Stimulated activated CD8-positive, alpha-beta memory T cell treated with anti-CD3 and anti-CD28 coated beads, Interleukin-4, amount 100 ng/mL, for 24 hours (primary cell): ENCODE measurements at places on chromosomes 1 and 21.

- DNase-seq = no peak
These were observed 18.2 kb downstream of the MRPS6 start for GRCh38 chr21:34091607-34092006.

GRCh38 chr21:41951876-41952567 lies 1.8 kb downstream of the C2CD2 start:
- no peak for DNase-seq

DNA sequence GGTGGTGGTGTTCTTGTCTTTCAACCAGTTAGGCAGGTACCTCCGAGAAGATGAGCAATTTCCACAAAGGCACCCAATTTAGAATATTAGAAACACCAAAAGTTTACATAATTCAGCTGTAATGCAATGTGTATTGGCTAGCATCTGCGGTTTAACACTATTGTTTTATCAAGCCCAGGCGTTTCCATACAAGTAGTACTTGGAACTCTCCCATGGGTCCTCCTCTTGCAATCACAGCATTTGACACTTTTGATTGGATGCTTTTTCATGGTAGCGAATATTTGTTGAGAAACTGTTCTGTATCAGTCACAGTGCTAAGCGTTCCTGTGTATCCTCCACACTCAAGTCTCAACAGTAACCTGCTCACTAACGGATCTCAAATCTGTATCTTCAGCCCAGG lies 20.1 kb upstream of the MAP1LC3C start:
- no peak for DNase-seq

DNA sequence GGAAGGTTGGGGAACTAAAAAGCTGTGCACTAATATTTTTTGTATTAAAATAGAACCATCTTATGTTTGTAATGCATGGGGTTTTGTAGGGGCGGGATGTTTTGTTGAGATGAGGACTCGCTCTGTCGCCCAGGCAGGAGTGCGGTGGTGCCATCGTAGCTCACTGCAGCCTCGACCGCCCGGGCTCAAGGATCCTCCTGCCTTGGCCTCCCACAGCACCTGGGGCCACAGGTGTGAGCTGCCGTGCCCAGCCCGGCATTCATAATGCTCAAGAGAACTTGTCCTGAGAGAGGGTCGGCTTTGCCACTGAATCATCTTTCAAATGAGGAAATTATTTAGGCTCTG lies 3.0 kb upstream of the C1orf159 start:
- DNase-seq = no peak

- DNase-seq = no peak
These were observed 93.2 kb downstream of the CTH start for GRCh38 chr1:70504176-70504820.

DNA sequence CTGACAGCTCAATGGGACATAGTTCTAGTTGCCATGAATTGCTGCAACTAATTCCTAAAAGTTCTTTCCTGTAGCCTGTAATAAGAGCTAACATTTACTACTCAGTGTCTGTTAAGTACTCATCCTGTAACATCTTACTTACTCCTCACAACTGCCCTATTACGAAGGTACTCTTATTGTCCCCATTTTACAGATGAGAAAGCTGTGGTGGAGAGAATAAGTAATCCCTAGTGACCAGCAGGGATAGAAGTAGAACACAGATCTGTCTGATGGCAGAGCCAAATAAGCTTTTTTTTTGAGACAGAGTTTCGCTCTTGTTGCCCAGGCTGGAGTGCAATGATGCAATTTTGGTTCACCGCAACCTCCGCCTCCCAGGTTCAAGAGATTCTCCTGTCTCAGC lies 3.1 kb downstream of the STK40 start:
- DNase-seq = no peak

- no peak for DNase-seq
These were observed 30.3 kb downstream of the SLX9 start for GRCh38 chr21:44969931-44970755.

GRCh38 chr1:147071142-147071541 lies 101.1 kb downstream of the PRKAB2 start:
- no peak for DNase-seq

GRCh38 chr1:51240084-51240483 lies 4.0 kb downstream of the RNF11 start:
- no peak for DNase-seq

DNA sequence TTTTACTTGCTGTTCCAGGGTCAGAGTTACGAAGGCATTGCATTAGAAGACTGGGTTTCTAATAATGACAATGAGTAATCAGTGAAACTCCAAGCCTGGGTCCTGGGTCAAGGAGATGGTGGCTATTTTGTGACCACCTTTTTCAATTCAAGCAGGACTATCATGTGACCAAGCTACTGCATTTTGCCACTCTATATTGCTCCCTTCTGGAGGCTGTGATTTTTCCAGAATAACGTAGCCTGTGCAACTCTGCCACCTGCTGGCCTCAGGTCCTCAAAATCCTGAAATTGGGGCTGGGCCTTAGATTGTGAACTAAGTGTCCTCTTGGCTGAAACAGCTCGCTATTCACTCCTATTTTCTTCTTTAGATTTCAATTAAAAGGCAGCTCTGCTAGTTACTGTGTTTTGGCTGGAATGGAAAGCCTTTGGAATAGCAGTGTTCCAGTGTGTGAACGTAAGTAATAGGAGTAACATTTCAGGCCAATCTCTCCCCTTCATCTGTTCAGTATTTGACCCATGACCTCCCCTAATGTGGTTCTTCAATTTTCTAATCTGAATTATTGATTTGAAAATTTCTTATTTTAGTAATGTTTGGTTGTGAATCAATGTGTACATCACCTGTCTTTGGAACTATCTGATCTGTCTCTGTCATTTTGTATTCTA lies 52.9 kb upstream of the CD46 start:
- DNase-seq = peak; percentile 13

- no peak for DNase-seq
These were observed 77.5 kb downstream of the LPGAT1 start for GRCh38 chr1:211752951-211753486.

GRCh38 chr1:204464187-204464631 lies 30.4 kb downstream of the PIK3C2B start:
- DNase-seq = no peak

- no peak for DNase-seq
These were observed 46.8 kb upstream of the LAPTM5 start for GRCh38 chr1:30804352-30804751.

DNA sequence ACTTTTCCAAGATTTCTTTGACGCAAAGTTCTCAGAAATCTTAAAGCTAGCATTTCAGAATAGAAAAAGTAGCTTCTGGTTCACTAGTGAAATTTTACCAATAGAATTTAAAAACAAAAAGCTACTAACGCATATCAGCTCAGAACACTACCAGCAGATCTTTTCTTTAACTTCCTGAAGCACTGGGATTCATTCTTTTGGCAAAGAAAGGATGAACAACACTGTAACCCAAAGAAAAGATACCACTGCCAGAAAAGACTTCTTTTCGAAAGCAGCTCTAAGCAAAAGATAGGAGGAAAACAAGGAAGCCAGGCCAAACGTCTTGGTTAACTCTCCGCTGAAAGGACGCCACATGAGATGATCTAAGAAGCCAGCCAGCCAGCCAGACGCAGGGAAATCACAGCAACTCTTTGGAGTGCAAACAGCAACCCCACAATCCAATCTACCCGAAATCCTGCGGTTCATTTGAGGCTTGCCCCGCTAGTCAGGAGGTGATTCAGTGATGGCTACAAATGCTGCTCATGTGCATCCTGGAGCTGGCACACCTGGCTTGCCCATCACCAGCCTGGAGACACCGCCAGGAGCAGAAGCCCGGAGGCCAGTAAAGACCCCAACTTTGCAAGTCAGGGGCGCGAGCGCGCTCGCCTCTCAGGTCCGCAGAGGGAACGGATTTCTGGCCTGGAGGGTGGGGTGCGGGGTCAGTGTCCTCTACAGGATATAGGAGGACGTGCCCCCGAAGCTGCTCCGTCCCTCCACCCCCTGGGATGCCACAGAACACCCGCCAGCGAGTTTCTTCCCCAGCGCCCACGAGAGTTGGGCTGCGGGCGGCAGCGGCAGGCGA lies 812 bp downstream of the NBPF1 start:
- no peak for DNase-seq

DNA sequence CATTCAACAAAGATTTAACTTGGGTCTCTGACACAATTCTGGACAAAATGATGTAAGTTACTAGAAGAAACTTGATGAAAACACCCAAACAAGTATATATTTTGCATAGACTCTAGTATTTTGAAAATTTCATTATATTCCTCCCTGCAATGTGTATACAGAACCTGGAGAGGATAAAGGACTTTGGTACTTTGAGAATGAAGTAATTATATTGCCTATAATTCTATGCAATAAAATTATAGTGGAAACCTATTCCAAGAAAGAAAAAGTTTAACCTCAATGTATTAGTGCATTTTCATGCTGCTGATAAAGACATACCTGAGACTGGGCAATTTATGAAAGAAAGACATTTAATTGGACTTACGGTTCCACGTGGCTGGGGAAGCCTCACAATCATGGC lies 1146.1 kb downstream of the KCNT2 start:
- no peak for DNase-seq

DNA sequence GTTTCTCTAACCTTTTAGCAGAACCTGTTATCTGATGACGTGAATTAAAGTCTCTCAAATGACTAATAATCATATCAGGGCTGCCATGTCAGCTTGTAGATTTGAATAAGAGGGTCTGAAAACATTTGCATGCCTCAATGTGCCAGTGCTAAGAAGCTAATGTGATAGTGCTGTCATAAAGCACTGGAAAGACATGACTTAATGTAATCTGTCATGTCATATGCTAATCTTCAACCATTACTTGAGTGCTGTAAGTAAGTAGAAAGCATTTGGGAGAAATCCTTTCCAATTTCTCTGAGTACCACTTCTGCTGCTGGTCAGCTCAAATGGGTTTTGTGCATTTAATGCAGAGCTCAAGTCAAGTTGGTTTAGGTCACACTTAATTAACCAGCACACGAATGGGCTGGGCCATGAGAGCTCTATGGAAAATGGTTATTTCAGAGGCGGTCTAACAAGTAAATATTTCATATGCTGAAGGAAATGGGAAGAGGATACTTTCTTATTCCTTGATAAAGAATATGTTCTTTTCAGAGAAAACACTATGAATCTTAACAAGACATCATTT lies 609.2 kb downstream of the LMO4 start:
- no peak for DNase-seq

DNA sequence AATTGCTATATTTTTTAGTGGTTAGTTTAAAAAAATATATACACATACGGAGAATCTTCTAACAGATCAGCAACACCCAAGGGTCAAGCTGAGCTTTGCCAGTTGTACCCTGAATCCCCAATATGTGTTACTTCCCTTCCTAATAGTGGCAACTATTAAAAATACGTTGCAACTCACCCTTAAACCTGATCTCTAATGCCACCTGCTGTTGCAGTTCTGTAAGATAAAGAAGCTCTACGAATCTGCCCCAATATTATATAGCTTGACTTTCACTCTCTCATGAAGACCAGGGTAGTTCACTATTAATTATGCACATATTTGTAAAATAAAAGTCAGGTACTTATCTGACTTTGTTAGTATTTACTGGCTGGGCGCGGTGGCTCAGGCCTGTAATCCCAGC lies 58.4 kb downstream of the ASH1L start:
- DNase-seq = no peak

- DNase-seq = no peak
These were observed 211.9 kb downstream of the DISC1 start for GRCh38 chr1:231838521-231838920.
